ENCODE measurements at places on chromosomes 1 and 21. TPM values are rescaled to one million over a fixed set of nuclear protein-coding genes. Genes with fewer than 3 reads are reported as not detected.

GRCh38 chr1:36133484-36133883 lies 8.5 kb upstream of the COL8A2 start:
- no peak for DNase-seq

DNA sequence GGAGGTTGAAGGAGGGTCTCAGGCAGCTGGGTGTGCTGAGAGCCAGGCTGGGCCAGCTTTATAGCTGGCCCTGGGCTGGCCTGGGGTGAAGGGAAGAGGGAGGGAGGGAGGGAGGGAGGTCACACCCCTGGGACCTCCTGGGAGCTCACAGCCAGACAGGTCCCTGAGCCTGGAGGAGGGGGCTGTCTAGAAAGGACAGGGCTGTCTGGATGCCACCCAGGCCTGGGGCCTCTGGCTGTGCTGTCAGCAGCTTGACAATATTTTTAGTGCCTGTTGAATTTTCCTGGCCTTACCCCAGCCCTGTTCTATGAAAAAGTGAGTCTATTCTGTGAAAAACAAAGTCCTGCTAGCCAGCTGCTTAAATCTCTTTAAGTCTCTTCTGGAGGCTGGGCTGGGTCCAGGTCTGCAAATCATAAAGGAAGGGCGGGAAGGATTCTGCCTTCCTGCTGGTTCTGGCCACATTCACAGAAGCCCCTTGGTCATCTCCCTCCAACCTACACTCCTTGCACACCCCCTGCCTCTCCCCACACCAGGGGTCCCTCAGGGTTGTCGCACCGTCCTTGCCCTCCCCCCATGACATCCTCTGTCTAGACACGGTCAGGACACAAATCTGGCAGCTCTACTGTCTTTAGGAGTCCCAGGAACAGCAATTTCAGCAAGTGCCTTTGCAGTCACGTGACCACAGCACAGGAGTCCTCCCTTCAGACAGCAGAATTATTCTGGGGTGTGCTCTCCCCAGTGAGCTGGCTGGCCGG lies at the start of gene LEFTY2:
Gene LEFTY2, minus strand, starts transcription at position 34 of the 755 bp plus-strand sequence. CDS start 80 bp downstream, outside the sequence.
- DNase-seq = no peak

The GBP7 gene
- total RNA-seq = not detected

DNA sequence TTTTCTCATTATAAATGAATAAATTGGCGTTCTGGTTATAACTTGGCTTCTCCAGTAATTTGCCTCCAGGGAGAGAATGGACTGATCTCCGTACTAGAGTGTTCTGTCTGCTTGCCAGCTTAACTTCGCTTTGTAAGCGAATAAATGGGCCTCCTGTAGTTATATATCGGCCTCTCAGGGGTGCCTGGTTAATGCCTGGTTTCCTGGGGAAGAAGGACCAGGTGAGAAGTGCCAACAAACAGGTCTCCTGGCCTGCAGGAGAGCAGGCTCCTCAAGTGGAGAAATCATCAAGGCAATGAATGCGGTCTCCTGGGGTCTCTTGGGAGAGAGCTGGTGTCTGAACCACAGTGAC lies 107.4 kb upstream of the SERBP1 start:
- DNase-seq = no peak

The ARTN gene
- total RNA-seq = not detected

DNA sequence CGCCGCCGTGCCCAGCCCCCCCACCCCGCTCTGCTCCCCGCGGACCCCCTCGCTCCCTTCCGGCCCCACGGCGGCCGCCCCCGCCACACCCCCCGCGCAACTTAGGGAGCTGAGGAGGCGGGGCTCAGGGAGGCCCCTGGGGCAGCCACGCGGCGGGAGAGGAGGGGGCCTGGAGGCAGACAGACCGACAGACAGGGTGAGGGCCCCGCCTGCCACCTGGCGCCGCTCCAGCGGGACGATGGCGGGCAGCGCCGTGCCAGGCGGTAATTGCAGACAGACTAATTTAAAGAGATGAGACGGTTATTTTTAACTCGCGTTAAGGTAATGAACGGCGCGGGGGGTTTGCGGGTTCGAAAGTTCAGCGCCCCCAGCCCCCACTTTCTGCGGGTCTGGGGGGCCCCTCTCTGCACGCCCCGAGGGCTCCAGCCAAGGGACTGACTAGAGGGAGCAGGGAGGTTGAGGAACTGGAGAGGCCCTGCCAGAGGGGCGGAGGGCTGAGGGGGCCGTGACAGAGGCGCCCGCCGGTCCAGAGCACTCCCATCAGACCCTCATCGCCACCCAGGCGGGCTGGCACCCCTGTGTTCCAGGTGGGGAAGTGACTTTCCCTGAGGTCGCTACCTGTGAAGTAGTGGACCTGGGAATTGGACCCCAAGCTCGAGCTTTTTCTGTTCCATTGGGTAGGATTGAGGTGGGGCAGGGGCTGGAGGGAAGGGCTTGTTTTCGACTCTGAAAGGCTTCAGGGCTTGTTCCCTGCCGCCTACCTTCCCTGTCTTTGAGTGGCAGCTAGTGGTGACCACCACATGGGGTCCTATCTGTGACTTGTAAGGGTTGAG lies 5.4 kb downstream of the FOXO6 start:
- DNase-seq = peak; percentile 72

GRCh38 chr1:58310469-58310868 lies 236.1 kb downstream of the OMA1 start:
- no peak for DNase-seq

DNA sequence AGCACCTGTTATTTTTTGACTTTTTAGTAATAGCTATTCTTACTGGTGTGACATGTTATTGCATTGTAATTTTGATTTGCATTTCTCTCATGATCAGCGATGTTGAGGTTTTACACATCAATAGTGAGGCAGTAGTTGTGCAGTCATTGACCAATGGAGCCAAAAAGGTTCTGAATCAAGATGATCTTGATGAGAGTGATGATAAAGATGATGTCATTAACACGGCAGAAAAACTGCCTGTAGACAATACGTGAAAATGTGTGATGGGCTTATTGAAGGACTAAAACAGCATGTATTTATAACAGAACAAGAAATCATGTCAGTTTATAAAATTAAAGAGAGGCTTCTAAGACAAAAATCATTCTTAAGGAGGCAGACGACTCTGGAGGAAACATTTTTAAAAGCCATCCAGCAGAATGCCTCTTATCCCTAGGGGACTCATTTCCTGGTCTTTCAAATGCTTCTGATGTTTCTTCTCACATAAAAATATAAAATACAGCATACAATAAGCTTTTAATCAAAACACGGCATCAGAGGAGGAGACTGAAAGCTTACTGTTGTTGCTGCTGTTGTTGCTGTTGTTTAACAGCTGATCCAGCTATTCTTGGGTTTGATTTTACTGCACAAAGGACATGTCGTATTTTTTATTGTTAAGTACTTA lies 400.3 kb downstream of the LTN1 start:
- DNase-seq = no peak

The HSD3B2 gene
- total RNA-seq = not detected

DNA sequence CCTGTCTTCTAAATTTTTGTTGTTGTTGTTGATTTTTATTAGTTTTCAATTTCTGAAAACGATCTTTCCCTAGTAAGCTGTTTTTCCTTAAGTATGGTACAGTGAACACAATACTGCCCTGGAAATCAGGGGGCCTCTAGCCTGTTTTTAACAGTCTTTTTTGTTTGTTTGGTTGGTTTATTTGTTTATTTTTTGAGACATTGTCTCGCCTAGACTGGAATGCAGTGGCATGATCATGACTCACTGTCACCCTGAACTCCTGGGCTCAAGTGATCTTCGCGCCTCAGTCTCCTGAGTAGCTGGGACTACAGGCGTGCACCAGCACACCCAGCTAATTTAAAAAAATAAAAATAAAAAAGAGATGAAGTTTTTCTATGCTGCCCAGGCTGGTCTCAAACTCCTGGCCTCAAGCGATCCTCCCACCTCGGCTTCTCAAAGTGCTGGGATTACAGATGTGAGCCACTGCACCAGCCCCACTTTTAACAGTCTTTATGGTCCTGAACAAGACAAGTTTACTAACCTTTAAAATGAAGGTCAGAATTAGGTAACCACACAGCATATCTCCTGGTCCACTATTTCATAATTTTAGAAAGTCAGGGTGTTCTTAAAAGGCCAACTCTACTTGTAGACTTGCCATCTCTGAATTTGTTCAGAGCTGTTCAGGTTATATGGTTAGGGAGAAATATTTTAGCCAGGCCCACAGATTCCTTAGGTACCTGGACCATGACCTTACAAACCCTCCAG lies 35.4 kb downstream of the TBCE start:
- no peak for DNase-seq

DNA sequence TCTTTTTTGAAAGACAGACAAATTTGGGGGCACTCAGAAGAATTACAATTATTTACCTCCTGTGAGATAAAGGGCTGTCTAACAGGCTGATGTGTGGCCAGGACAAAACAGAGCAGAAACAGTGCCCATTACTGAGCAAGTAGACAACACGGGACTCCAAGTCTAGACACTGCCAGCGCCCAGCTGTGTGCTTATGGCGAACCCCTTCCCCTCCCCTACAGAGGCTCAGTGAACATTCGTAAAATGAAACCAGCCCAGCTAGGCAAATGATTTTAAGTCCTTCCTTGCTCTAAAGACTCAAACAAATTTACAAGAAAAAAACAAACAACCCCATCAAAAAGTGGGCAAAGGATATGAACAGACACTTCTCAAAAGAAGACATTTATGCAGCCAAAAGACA lies 91.1 kb downstream of the RUNX1 start:
- DNase-seq = no peak

DNA sequence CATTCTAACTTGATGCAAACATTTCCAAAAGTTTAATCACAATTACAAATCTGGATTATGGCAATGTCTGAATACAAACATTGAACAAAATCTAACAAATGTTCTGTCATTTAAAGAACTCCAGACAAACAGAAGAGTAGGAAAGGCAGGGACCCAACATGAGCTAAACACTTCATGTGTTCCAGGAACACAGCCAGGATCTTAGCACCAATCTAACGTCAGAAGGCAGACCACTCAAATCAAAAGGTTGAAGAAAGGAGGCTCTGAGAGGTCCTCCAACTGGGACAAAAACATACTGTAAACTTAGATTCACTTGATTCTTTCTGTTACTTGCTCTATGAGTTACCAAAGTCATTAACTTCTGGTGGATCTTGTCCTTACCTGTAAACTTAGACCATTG lies 374.0 kb downstream of the NEGR1 start:
- DNase-seq = no peak

DNA sequence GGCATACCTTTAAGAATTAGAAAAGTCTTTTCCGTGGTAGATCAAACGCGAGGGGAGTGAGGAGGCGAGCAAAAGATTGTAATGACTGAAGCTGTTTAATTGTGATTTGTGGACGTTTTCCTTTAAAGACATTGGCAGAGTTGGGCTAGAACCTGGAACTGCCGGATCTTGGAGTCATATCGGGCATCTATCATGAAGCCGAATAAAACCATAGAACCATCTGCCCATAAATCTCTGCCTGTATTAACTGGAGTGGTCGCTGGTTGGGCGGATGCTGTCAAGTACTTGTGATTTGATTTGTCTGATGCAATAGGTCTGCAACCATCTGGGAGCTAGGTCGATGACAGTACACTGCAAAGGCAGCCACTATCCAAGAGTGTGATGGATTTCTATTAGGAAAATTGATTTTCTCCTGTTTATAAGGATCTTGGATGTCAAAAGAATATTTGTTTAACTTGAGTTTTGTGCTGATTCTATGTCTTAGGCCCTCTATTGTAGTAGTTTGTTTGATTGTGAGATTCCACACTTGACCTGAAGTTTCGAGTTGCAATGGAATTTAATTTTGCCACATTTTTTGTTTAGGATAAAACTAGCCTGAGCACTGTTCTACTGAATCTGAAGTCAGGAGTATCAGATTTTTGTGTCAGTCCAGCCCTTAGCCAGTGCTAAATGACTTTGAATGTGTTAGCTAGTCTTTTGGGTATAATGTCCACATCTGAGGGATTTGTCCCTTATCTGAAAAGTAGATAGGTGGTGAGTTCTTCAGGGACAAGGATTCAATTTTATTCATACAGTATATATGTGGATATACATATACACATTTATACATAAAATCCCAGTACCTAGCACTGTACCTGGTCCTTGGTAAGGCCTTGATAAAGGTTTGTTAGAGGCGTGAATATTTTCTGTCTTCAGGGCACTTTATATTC lies 1.2 kb downstream of the SARS1 start:
- no peak for DNase-seq

GRCh38 chr1:18118078-18118477 lies 10.5 kb downstream of the IGSF21 start:
- no peak for DNase-seq

The C1orf21 gene
- total RNA-seq = 111 TPM

DNA sequence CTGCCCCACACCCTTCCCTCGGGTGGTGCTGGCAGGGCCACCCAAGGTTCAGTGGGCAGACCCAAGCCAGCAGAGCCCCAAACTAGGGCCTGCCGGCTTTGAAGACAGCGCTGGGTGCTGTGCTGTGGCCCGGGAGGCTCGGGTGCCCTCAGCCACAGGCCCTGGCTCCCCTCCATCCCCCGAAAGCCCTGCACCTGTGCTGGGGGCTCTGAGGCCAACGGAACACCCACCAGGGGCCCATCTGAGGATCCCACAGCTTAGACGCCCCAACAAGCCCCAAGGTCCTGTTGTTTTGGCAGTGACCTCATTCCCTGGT lies 8.6 kb downstream of the ITGB2 start:
- no peak for DNase-seq

DNA sequence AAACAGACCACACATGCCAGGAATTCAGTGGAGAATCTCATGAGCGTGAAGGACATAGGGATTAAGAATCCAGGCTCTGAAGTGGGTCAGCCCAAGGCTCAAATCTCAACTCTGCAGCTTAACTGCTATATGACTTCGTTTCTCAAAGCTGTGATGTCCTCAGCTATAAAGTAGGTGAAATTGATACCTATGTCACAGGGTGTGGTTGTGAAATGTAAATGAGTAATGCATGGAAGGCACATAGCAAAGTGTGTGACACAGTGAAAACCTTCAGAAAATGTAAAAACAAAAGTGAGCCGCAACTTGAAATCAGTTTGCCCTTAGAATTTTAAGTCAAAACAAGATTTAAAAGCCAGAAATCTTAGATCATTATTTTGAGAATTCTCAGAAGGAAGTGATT lies 145.7 kb upstream of the PRMT6 start:
- DNase-seq = no peak

The PINK1 gene
- 10.8 TPM for total RNA-seq

DNA sequence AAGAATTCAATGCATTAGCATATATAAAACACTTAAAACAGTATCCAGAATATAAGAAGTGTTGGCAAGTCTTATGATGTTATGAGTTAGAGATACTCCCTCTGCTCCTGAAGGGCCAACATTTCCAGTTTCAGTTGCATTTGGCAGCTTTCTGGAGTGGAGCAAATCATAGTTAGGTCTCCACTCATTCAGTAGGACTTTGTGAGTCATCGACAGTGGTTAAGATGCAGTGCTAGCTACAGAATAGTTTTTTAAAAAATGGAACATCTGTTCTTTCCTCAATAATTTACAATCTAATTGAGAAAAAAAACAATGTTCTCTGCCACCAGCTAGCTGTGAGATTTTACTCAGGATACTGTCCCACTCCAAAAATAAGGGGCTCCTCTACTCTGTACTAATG lies 389.1 kb downstream of the HLX start:
- no peak for DNase-seq

The OSCP1 gene
- not detected for total RNA-seq

All from natural killer cell (primary cell).